Anterior cingulate cortex (tissue), 58 donors: ENCODE measurements at places on chromosomes 16 and 17.

GRCh38 chr17:34178092-34178491 is 77.0 kb upstream of the CCL2 start:
- DNase-seq: no peak

GRCh38 chr16:68590201-68590994 is 51.3 kb downstream of the ZFP90 start:
- DNase-seq: peak; percentile 6

DNA sequence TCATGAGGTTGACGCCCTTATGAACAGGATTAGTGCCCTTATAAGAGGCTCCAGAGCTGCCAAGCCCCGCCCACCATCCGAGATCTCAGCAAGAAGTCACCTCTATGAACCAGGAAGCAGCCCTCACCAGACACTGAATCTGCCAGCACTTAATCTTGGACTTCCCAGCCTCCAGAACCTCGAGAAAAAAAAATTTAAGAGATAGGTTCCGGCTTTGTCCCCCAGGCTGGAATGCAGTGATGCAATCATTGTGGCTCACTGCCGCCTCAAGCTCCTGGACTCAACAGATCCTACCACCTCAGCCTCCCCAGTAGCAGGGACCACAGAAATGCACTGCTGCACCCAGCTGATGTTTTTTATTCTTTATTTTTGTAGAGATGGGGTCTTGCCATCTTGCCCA is 22.5 kb upstream of the ADCY9 start:
- DNase-seq: no peak

DNA sequence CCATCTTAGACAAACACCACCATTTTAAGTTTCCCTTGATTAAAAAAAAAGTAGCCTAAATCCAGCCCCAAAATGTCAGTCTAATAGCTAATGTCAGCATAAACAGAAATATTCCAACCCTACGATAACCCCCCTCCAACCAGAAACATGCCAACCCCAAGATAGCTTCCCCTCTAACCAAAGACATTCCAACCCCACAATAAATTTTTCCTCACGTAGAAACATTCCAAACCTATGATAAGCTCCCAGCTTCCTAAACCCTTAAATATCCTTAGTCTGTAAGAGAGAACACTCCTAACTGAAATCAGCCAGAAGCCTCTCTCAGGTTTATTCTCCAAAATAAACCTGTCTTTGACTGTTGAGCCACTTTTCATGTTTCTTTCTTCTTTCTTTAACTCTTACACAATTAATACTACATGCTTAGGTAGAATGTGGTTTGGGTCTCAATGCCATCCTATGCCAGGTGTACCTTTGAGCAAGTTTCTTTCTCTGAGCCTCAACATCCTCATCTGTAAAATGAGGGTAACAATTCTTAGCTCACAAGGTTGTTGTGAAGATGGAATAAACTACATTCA is 10.5 kb upstream of the KRT38 start:
- DNase-seq: no peak

DNA sequence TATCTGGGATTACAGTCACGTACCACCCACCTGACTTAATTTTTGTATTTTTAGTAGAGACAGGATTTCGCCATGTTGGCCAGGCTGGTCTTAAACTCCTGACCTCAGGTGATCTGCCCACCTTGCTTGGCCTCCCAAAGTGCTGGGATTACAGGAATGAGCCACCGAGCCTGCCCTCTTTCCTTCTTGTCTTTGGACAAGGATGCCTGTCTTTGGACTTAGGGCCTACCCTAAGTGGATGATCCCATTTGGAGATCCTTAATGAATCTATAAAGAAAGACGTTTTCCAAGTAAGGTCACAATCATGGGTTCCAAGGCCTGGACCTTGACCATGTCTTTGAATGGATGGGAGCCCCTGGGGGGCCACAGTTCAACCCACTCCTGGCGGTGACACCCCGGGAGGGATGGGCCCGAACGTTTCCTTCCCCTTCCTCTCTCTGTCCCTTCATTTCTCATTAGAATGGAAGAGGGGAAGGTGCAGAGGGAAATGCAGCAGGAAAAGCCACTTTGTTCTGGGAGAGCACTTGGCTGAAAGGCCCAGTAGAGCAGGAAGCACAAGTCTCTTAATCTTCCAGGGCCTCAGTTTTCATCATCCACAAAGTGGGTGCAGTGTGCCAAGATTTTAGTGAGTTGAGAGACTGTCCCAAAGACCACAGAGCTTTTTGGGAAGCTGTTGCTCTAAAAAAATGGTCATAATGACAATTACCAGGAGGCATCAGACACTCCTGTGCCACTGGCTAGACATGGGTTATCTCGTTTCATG is 353.3 kb downstream of the SEC14L1 start:
- no peak for DNase-seq

GRCh38 chr16:81657224-81657623 is 121.9 kb upstream of the PLCG2 start:
- DNase-seq: no peak

DNA sequence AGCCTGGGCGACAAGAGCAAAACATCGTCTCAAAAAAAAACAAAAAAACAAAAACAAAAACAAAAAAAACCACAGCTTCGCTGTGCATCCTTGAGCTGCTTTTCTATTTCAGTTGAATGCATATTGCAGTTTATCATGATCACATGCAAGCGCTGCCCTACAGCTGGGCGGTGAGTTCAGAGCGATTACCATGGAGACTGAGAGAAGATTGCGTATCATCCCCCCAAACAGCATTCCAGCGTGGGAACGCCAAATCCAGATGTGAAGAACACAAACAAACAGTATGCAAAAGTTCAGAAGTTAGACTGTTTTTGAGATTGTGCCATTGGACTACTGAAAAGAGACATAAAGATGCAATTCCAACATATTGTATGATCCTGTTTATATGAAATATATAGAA is 15.1 kb upstream of the SLC52A1 start:
- no peak for DNase-seq

GRCh38 chr16:88453611-88454522 is 787 bp downstream of the ZFPM1 start:
- no peak for DNase-seq

DNA sequence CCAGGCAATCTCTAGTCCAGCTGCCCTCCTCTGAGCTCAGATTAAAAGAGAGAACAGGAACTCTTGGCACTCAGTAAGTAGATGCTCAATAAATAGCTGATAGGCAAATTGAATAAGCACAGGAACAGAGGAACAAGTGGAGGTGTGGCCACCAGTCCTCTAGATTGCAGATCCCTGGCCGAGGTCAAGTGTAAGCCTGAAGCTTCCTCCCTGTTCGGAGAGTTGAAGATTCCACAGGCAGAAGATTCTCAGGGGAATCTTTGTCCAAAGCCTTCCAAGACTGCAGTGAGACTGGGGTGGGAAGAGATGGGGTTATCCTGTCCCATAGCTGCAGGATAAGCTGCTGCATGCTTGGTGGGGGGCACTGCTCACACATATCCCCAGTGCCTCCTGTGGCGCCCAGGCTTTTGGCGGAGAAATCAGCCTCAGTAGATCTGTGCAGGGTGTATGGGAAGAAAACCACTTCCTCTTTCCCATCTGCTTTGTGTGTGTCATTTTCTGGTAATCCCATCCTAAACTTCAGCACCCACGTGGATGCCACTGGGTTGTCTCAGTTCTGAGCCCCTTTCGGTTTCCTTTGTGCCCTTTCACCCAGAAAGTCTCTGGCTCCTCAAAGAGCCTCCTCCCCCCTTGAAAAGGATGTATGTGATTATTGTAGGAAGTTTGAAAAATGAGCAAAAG is 12.1 kb downstream of the CD300A start:
- no peak for DNase-seq

DNA sequence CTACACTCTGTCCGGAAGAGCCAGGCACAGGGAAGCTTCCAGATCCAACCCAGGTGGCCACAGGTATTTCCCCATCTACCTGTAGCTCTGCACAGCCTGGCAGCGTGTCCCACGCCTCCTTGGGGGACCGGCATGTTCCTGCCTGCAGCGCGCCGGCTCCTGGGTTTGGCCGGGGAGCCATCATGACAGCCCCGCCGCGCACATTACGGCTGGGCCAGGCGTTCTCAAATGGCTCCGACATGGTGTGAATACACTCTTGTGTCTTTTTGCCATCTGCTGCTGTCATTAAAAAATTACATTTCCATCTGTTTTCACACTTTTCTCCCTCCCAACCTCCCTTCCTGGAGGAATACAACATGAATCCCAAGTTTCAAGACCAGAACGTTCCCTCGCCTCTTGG is 8.0 kb upstream of the GINS2 start:
- no peak for DNase-seq

DNA sequence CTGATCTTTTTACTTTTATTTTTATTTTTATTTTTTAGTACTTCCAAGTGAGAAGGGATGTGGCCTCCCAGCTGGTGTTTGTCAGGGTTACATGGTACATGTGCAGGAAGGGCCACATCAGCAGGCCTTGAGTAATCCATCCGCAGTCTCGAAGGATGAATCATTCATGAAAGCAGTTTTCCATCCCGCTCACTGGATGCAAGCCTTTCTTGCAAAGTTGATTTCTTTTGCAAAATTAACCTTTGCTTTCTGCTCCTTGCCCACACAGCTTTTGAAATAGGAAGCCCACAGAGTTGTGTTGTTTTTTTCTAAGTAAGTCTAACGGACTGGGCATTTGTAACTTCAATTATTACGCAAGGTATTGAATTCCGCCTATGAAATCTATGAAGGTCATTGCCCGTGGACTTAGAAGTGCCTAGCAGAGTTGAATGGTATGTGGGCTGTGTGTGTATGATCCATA is 157.4 kb downstream of the PRKCA start:
- DNase-seq: no peak
